ENCODE measurements at places on chromosomes 11 and 22.

GRCh38 chr11:1200611-1201191 is 22.2 kb upstream of the MUC5B start:
- DNase-seq: no peak

- no peak for DNase-seq
Measured at GRCh38 chr22:20725987-20726558, 47.8 kb upstream of the SERPIND1 start.

- DNase-seq: no peak
Measured at GRCh38 chr11:92827132-92827531, 142.3 kb upstream of the MTNR1B start.

DNA sequence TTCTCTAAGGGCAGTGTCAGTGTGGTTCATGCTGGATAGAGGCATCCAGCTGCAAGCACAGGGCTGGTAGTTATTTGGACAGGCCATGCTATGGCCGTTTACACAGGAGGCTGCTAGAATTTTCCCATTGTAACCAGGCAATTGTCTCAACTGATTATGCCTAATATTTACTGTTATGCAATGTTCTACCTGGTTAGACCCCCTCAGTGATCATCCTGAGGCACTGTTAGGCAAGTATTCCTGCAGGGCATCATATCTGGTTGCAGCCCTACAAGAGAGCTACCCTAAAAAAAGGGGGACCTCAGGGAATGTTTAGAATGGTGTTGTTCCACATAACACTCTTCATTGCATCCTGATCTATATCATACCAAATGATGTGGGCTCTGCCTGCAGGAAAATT is 1124.6 kb downstream of the JRKL start:
- no peak for DNase-seq

DNA sequence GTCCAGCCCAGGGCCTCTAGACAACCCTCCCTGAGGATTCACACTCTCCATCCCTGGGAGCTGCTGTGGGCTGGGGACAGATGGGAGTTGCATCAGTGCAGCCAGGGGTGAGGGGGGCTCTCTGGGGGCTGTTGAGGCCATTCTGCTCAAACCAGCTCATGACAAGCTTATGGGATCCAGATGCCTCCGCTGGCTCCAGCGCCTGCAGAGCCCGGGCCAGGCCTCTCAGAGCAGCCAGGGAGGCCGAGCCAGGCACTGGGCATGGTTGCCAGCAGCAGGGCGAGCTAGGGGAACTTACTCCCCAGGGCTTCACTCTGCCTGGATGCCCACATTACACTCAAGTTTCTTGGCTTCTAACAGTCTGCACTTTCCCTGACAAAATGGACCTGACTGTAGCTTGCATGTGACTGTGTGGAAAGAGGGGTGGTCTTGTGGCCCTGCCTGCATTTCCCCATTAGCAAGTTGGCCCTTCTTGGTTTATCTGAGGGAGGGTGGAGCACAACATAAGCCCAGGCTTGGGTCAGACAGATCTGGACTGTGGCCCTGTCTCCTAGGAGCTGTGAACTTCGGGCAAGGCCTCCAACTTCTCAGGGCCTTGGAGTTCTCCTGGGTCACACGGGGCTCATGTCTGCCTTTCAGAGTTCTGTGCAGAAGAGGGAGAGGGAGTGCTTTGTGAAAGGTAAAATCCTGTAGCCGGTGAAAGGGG is 34.5 kb upstream of the CYB5R3 start:
- DNase-seq: no peak

DNA sequence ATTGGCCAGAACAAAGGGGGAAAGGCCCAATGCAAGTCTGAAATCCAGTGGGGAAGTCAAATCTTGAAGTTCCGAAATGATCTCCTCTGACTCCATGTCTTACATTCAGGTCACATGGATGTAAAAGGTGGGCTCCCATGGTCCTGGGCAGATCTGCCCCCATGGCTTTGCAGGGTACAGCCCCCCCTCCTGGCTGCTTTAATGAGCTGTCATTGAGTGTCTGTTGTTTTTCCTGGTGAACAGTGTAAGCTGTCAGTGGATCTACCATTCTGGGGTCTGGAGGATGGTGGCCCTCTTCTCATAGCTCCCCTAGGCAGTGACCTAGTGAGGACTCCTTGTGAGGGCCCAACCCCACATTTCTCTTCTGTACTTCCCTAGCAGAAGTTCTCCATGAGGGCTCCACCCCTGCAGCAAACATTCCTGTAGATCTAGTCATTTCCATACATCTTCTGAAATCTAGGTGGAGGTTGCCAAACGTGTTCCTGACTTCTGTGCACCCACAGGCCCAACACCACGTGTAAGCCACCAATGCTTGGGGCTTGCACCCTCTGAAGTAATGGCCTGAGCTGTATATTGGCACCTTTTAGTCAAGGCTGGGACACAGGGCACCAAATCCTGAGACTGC is 9.3 kb downstream of the CARD18 start:
- DNase-seq: no peak

DNA sequence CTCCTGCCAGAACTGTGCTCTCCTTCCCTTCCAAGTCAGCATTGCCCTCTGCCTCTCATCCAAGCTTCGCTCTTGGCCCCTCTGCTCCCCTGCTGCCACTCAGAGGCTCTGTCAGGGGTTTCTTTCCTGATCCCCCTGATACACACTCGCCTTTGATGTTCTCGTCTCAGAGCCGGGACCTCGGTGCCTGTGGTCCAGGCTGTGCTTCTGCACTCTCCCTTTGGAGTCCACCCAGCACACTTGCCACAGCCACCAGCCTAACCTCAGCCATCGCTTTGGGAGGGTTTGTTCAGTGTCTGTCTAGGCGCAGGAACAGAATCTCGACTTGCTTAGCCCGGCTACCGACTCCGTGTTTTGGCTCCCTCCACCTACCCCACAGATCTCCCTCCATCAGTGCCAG is 29.1 kb downstream of the PPFIA1 start:
- no peak for DNase-seq
